ENCODE measurements at places on chromosomes 1 and 21. TPM values are rescaled to one million over a fixed set of nuclear protein-coding genes. Genes with fewer than 3 reads are reported as not detected.

- DNase-seq, result no peak
These were observed 515.5 kb downstream of the BRINP3 start for GRCh38 chr1:189962181-189962580.

The S1PR1 gene
- 292 TPM for total RNA-seq

The KISS1 gene
- total RNA-seq, result not detected

DNA sequence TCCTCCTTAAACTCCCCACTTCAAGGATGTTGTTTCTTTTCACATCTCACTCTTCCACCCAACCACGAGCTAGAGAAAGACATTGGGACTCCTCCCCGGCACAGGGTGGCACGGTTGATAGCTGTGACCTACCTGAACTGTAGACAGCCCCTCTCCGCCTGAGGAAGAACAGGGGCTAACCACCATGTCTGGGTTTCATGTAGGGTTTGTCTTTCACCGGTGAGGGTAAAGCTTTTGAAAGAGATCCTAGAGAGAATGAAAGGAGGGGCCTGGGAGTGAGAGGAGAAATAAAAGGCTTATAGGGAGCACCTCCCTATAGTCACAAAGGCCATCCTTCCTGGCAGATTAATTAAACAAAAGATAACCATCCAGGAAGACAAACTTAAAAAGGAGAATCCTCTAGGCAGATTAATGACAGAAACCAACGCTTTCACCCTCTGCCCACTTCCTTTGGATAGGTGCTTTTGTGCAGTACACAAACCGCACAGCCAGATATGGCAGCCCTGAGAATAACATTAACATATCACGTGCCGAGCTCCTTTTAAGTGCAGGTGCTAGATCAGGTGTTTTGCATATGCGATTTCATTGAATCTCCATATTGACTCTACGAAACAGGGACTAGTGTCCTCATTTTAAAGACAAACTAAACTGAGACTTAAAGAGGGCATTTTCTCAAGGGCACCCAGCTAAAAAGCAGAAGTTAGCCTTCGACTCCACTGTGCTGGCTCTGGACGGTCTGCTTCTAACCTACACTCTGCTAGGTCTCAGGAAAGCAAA is 178.1 kb upstream of the RUNX1 start:
- peak; percentile 82 for DNase-seq

All from naive thymus-derived CD8-positive, alpha-beta T cell (primary cell).